ENCODE measurements at places on chromosomes 13 and 19.

DNA sequence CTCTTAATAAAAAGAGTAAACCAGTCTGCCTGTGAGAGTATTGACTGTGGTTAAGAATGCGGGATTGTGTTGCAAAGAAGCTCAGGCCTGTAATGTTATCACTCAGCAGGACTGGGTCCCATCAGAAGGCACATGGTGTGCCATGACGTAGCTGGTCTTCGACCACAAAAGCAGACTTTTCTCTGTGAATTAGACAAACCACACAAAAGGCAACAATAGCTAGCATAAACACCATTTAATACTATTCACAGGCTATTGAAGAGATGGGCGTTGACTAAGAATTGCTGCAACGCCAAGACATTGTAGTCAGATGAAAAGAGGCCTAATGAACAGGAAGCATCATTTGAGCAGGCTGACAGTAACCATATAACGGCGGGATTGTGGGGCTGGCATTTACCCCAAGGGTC lies 235.6 kb upstream of the SOX21 start:
- no peak for DNase-seq

DNA sequence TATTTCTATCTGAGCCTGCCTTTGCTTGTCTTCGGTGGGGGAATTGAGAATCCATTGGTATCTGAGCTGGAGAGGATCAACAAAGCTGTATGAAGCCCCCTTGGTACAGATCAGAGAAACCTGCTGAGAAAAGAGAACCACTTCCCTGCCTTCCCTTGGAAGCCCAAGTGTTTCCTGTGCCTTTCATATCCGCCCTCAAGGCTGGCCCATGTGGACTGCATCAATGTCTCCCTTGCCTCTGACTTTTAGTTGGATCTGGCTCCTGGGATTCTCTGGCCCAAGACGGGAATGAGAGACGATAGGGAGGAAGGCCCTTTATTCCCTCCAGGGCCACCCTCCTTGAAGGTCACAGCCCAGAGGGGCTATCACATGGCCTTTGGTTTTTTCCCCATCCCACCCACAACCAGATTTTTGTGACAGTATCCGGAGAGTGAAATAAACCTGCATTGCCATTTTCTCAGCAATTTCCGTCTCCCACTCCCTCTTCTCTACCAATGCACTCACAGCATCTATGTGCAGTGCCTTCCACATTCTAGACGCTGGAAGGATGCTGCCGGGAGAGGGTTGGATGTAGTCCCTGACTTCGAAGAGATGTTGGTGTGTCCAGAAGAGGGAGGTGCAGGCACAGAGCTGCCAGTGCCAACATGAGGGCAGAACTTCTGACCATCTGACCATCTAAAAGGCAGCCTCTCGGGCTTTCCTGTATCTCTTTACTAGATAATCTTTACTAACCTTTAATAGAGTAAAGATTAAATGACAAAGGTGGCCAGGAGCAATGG lies 63.8 kb downstream of the KCTD15 start:
- DNase-seq, result no peak

DNA sequence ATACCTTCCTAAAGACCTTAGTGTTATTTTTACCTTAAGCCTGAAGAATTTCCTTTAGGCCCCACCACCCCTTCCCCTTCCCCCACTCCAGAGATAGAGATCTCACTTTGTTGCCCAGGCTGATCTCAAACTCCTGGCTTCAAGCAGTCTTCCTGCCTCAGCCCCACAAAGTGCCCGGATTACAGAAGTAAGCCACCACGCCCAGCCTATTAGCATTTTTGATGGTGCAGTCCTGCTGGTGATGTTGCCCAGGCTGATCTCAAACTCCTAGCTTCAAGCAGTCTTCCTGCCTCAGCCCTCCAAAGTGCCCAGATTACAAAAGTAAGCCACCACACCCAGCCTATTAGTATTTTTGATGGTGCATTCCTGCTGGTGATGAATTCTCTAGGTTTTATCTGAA lies 22.0 kb downstream of the ZNF567 start:
- DNase-seq, result no peak

DNA sequence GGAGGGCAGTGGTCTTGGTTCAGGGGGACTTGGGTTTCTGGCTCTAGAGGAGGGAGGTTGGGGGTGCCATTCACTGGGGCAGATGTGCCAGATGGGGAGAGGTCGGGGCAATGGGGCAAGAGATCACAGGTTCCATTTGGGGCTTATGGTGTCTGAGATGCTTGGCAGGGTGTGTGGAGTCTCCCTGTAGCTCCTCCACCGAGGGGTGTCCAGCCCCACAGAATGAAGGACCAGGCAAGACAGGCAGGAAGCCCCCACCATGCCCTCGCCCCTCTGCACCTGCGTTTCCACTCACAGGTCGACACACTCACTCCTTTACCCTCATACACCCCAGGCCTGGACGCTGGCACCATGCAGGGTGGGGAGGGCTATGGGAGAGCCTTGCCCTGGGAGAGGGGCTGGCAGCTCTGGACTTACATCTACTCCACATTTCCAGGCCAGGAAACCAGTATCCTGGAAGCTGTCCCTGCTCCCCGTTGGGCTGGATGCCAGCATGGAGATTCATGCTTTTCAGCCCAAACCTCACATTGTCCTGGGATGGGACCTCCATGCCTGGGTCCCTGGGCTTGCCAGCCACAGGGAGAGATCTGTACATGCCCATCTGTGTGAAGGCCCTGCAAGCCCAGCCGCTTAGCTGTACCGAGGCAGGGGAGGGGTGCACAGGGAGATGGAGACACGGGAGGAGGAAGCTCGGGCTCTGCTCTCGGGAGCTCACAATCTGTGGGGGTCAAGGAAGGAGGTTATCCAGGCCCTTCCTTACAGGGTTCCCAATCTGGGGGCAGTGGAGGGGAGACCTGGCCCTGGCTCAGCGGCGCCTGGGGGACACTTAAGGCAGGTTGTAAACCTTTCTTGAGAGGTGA lies 77.1 kb downstream of the CHST8 start:
- DNase-seq, result no peak

- no peak for DNase-seq
These were observed 863.9 kb upstream of the GPC6 start for GRCh38 chr13:92362717-92363116.

GRCh38 chr13:80612804-80613203 lies 271.9 kb upstream of the SPRY2 start:
- no peak for DNase-seq

DNA sequence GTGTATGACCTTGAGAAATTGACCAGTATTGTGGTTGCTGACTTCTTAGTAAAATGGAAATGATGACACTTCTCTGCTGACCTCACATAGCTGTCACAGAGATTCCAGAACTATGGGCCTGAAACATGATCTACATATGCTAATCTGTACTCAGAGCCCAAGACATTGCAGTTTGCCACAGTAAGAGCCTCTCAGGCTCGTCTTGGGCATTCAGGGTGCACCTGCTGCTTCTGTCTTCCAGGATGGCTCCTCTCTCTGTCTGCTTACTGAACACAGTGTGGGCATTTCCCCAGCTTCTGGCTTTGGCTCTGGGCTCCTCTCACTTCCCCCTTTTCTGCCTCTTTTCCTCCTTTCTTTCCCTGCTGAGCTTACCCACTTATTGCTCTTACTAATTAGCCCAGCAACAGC lies 22.3 kb upstream of the SLC46A3 start:
- no peak for DNase-seq

GRCh38 chr13:51731759-51732158 lies 72.2 kb downstream of the DHRS12 start:
- DNase-seq, result no peak

DNA sequence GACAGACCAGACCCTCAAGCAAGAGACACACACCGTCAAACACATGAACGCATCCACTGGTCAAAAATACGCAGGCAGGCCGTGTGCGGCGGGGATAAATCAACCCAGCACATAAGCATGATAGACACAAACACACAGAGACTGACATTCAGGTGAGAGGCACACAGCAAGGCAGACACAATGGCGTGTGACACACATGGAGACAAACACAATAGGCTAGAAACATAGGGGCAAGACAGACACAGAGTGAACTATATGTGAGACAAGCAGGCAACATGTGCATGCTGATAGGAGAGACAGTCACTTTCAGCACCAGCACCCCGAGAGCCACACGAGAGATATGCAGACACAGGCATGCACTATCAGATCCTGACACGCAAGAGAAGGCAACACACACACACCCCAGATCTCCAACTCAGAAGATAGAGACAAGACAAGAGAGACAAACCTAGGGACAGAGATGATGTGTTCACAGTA lies 6.9 kb upstream of the JUNB start:
- DNase-seq, result peak; percentile 59

- DNase-seq, result no peak
These were observed 767.7 kb downstream of the LIG4 start for GRCh38 chr13:107447591-107447990.

DNA sequence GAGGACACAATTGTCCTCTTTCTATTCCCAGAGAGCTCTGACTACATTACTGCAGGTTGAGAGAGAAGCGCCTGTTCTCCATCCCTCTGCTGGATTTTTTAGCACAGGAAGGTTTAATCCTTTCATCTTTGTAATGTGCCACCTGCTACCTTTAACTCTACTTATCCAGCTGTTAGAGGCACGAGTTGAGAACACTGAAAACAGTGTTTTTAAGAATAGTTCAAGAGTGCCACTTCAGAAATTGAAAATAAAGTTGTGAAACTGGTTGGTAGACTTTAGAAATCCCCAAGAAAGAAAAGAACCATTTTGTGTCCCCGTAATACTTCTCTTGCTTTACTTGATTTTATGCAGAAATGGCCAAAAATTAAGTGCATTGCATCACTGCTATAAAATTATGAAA lies 20.6 kb downstream of the FREM2 start:
- DNase-seq, result no peak
